Lung (tissue), 17 donors: ENCODE measurements at places on chromosomes 1 and 21. TPM values are rescaled to one million over a fixed set of nuclear protein-coding genes. Genes with fewer than 3 reads are reported as not detected.

GRCh38 chr1:42941640-42942330 is 16.9 kb downstream of the SLC2A1 start:
- no peak for DNase-seq

- no peak for DNase-seq
Observed at GRCh38 chr1:53116307-53116810, 26.1 kb downstream of the SLC1A7 start.

DNA sequence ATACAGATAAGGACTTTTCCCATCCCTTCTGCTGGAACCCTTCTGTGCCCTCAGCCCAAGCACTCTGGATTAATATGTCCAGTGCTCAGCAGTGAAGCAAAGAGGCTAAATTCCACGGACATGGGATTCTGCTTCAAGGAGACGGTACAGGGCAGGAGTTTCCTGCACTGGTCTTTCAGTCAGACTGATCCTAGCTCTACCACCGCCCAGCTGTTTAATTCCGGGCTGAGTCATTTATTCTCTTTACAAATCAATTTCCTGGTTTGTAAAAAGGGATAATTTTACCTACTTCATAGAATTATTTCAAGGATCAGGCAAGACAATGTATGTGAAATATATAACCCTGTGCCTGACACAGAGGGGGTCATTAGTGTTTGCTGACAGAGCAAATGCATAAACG is 41.6 kb upstream of the NRDC start:
- DNase-seq: no peak

- no peak for DNase-seq
Observed at GRCh38 chr1:91572044-91572443, 71.4 kb downstream of the CDC7 start.

Gene FOXD2
- 1.1 TPM for total RNA-seq
